T-helper 2 cell (primary cell): ENCODE measurements at places on chromosomes 1 and 21.

DNA sequence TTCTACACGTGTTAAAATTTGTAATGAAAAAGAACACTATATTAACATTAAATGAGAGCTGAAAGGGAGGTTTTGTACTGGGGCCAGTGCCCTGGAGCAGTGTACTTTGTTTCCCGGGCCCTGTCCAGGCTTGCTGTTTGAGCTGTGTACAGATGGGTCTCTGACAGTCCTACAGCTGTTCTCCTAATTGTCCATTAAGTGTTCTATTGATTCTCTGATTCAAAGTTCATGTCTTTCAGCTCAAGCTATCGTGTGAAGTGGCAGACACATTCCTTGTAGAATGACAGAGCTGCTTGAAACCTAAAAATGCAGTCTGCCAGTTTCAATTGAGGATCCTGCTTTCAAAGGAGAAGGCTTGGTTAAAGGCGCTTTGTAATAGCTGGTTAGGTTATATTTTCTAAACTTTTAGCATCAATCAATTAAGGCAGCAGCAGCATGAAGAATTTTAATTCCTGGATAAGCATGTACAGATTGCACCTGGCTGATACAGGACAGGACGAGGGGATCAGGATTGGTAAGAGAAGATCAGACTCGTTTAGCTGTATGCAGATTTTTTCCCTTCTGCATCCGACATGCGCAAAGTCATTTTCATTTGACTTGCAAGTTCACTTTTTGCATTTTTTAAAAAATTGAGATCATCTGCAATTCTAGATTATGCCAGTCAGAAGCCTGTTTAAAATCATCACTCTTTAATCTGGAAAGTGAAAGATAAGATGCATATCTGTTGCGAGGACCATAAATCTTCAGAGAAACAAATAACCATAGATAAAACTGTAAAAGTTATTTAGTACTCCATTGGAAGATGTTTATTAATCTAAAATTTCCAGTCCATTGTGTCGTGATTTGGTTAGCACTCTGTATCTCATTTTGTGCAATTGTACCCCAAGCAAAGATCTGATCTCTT is 98.5 kb downstream of the ATG4C start:
- no peak for DNase-seq

- no peak for DNase-seq
Observed at GRCh38 chr1:54453509-54453908, 47.3 kb upstream of the SSBP3 start.

DNA sequence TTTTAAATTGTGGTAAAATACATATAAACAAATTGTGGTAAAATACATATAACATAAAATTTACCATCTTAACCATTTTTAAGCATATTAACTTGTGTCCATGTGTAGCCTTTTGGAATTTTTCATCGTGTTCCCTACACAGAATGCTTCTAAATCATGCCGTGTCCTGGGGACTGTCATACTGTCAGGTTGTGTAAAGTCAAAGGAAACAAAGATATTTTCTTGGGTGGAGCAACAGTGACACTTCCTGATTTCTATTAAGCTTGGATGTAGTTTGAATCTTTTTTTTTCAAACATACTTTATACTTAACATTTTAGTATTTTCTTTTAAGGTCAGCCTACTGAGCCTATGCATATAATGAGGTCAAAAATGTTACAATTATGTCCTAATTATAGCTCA is 32.3 kb downstream of the DOP1B start:
- no peak for DNase-seq

DNA sequence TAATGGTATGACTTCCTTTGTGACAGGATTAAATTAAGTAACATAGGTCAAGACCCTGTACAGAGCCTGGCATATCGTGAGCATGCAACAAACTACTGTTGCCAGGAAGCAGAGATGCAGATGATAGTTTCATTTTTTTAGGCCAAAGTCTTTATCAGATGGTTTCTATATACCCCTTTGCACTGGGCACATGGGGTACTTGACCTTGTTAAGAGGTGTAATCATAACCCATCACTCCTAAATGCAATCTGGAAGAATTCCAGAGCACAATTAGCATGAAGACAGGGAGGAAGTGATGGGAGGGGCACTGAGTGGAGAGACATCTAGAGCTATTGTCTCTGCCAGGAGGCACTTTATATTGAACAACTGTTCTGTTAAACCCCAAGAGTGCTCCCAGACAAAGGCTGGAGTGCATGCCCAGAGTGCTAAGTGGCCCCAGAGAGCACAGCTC is 22.1 kb downstream of the ZBTB17 start:
- DNase-seq, result no peak

DNA sequence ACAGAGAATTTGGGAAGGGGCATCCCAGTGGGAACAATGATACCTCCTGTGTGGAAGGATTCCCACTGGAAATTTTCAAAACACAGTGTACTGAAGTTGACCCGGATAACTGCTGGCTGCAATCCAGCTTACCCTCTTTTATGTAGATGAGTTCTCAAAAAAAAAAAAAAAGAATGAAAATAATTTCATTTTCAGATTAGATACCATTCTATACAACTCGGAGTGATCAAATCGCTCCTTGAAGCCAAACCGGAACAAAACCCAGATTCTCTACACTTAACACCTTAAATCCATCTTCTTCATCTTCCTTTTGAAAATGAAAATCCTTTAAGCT is 69.1 kb downstream of the KAZN start:
- no peak for DNase-seq

GRCh38 chr1:27489501-27489972 is 430 bp downstream of the WASF2 start:
- no peak for DNase-seq

- no peak for DNase-seq
Observed at GRCh38 chr1:11051781-11052511, 4.9 kb upstream of the MASP2 start.

- DNase-seq, result no peak
Observed at GRCh38 chr1:21251773-21252471, 38.3 kb downstream of the ECE1 start.

DNA sequence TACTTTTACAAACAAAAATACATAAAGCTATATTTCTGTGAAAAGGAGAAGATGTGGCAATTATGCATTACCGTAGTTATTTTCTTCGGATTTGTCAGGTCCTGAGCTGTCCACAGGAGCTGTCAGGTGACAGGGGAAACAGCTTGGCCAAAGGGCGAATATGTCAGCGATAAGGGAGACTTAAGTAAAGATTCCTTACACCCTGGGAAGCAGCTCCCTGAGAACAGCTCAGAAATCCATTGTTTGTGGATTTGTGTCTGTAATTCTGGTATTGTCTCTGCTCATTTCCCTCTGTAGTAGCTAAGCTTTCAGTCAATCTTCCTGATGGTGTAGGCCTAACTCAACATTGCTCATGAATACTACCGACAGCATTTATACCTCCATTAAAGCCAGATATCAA is 7.1 kb upstream of the CD34 start:
- no peak for DNase-seq

DNA sequence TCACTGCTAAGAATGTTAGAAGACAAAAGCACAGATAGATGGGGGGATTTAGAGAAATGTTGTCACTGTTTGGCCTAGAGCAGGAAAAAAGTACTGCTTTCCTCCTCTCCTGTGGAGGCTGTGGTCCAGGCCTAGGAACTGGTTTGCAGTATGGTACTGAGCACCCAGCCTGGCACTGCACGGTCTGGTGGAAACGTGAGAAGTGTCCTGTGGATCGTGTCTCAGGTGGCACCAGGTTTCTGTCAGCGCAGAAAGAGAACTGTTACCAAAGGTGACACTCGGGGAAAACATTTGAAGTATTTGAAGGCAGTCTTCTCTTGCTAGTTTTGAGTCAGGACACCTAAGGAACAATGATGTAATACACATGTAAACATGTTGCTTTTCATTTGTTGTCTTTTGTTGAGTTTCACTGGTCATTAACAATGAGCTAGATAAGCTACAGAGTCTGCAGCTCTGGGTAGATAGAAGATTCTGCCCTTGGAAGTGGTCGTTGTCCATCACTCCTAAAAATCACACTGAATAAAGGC is 63.0 kb downstream of the B3GALNT2 start:
- DNase-seq, result no peak

DNA sequence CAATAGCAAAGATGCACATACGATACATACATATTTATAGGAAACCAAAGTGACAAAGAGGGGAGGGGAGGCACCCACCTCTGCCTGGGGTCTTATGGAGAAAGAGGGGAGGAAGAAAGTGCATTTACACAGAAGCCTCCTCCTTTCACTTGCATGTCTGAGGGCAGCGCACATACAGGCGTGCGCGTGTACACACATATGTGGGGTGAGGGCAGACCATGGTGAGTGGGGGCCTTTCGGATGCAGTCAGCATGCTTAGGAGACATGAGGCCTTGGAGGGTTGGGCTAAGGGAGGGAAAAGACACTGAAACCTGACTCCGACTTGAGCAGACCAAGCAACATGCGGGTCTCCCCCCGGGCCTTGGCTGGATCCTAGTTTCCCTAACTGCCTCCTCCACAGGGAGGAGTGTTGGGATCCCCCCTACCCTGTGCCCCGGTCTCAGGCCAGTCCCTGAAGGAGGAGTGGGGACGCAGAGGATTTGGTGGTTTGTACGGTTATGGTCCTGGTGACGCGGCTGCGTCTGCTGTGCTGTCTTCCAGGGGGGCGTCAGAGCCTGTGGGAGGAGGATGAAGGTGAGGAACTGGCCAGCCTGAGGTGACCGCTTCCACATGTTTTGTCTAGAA is 15.2 kb downstream of the LRRC71 start:
- no peak for DNase-seq

DNA sequence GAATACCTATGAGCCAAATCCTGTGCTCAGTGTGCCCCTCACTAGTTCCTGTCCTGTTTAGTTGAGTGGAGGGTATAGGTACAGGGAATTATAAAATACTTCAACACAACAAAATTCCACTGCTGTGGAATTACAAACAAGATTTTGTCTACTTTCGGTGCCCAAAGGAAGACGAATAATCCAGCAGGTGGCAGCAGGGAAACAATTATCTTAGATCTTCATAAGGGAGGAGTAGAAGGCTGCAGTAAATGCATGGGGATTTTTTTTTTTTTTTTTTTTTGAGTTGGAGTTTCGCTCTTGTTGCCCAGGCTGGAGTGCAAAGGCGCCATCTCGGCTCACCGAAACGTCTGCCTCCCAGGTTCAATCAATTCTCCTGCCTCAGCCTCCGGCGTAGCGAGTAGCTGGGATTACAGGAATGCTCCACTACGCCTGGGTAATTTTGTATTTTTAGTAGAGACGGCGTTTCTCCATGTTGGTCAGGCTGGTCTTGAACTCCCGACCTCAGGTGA is 2.0 kb upstream of the PIP5K1A start:
- peak; percentile 38 for DNase-seq

DNA sequence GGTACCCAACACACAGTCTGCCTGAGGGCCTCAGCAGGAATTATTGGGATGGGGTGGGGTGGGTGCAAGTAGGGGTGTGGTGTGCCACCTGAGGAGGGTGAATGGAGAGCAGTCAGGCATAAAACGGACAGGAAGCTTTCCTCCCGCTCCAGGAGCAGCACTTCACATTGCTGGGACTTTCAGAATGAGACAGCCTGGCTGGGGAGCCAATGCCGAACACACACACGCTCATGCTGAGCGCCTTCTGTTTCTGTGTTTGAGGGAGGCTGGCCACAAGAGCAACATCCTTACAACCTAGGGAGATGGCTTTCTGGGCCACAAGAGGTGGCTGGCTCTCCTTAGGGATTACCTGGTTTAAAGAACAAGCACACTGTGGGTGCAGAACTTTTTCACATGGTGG is 98.0 kb downstream of the LAMC2 start:
- DNase-seq, result no peak

GRCh38 chr1:25795946-25796810 is 3.8 kb upstream of the SELENON start:
- DNase-seq, result no peak

DNA sequence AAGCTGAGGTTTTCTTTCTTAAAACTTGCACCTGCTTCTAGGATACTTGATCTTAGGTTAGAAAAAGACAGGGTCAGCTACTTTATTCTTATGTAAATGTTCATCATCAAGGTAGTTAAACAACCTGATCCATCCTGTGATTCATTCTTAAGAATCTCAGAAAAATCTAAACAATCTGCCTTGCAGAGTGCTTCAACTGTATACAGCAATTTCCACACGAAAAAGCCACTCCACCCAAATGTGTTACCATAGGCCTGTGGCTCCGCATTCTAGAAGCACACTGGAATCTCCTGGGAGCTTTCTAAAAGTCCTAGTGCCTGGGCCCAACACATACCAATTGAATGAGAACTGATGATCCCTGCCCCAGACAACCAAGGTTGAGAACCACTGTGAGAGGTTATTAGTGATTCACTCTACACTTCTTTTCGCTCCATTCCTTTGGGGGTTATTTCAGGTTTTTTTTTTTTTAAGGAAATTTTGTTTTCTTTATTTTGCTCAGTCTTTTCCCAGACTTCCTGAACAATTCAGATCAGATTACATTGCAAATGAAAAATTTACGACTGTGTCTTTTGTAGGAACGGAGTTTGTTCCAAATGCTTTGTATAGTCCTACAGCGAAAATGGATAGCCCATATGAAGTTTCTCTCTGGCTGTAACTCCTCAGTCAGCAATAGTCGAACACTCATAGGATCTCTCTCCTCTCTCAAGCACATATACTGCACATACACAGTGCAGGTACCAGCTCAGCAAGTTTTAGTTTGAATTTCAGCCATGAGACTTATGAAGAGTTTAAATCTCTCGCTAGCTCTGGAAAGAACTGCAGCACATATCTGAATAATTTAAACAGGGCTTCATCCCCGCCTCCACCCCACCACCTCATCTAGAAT is 16.1 kb downstream of the SMYD2 start:
- DNase-seq, result no peak

DNA sequence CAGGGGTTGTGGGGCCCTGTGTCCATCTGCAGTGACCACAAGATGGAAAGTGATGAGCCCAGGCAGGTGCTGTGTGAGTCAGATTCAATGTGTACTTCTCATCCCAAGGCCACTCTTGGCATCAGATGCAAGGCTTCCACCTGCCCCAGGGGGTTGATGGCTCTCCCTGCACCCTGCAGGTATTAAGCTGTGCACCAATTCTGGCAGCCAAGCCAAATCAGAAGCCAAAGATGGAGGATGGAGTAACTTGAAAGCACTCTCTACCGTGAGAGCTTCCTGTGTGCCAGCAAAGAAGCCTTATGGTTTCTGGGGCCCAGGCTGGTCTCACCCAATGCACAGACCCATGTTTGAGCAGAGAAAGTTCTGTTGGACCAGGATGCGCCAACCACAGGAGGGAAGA is 44.3 kb upstream of the TENT5C start:
- DNase-seq, result no peak

DNA sequence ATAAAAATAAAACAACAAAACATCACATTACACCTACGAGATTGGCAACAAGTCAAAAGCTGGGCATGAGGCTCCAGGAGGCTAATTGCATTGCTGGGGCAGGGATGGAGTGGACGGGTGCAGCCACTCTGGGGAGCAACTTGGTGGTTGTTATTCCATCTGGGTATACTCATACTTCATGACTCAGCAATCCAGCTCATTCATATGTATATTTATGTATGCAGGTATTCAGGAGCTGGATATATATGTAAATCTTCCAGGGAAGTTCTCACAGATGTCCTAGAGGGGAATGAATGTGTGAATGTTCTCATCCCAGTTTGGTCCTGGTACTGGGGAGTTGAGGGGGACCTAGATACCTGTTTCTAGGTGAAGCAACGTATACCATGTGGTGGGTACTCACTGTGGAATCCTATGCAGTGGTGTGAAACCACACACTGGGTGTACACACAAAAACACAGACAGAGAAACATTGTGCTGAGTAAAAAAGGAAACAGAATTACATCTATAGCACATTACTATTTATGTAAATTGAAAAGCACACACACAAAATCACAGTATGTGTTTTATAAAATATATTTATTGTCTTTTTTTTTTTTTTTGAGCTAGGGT is 79.7 kb upstream of the RAB4A start:
- no peak for DNase-seq

GRCh38 chr1:59856725-59857338 is 42.1 kb downstream of the HOOK1 start:
- DNase-seq, result no peak
